ENCODE measurements at places on chromosomes 1 and 21. TPM values are rescaled to one million over a fixed set of nuclear protein-coding genes. Genes with fewer than 3 reads are reported as not detected.

GRCh38 chr1:205324781-205325180 is 3.2 kb upstream of the NUAK2 start:
- peaks cover 3% of the 10 kb centered on the region for H3K4me1 ChIP-seq
- DNase-seq, result no peak
- H3K36me3 ChIP-seq, result peaks cover 13% of the 10 kb centered on the region

FCRL4 gene
- total RNA-seq, result not detected

LCE1D gene
- total RNA-seq, result not detected

- DNase-seq, result no peak
- H3K4me3 ChIP-seq, result no peak overlapping the region
- H3K4me1 ChIP-seq, result no peaks in the 10 kb centered on the region
- no peak overlapping the region for H3K27ac ChIP-seq
- H3K36me3 ChIP-seq, result no peaks in the 10 kb centered on the region
Measured at GRCh38 chr1:24959623-24959975, 29.5 kb upstream of the RUNX3 start.

- H3K27ac ChIP-seq, result no peak overlapping the region
- no peaks in the 10 kb centered on the region for H3K4me1 ChIP-seq
- no peaks in the 10 kb centered on the region for H3K36me3 ChIP-seq
- H3K4me3 ChIP-seq, result no peak overlapping the region
- DNase-seq, result no peak
Measured at GRCh38 chr1:72567521-72567920, 285.2 kb upstream of the NEGR1 start.

DNA sequence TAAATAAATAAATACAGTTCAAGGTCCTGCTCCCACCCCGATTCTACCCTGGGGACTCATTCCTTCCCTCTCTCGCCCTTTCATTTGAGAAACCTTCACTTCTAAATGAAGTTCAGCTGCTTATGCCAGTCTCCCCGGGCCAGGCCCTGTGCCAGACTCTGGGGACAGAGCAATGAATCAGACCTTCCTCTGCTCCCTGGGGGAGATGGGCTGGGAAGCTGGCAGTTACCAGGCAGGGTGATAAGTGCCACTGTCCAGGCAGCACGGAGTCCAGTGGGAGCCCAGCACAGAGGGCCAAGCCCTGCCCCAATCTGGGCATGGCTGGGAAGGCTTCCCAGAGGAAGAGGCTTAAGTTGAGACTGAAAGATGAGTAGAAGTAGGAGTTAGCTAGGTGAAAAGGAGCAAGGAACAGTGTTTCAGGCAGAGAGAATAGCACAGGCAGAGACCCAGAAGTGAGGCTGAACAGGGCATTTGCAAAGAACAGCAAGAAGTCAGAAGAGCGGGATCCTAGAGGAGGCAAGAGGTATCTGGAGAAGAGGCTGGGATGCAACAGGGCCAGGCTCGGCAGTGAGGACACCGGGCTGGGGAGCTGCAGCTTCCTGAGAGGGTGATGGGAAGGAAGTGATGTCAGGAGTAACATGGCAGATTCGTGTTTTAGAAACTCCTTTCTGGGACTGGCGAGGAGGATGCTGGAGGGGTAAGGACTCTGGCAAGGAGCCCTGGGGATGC is 13.5 kb downstream of the KCNQ4 start:
- no peaks in the 10 kb centered on the region for H3K27me3 ChIP-seq
- H3K27ac ChIP-seq, result no peak overlapping the region
- no peak overlapping the region for H3K4me3 ChIP-seq

DNA sequence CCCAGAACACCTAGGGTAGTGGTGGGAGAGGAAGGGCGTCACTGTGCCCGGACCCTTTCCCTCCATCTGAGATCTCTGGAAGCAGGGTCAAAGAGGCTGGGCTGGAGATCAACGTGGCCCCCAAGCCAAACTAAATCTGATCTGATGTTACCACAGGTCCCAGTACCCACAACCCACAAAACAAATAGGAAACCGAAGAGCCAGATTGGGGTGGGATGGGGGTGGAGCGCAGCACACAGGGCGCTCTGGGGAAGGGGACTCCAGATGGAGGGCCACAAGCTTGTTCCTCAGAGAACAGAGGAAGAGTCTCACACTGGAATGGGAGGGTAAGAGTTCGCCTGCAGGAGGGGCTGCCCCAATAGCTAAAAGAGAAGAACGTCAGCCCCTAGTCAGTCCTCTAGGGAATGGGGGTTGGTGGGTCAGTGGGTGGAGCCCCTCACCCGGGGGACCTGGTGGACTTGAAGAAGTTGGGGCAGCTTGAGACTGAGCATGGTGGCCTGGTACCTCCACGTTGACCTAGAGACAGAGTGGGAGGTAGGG is 1.5 kb downstream of the PAQR6 start:
- no peak overlapping the region for H3K27ac ChIP-seq
- H3K4me1 ChIP-seq, result peaks cover 2% of the 10 kb centered on the region
- no peak overlapping the region for H3K4me3 ChIP-seq
- no peak for DNase-seq
- H3K36me3 ChIP-seq, result peaks cover 22% of the 10 kb centered on the region

DNA sequence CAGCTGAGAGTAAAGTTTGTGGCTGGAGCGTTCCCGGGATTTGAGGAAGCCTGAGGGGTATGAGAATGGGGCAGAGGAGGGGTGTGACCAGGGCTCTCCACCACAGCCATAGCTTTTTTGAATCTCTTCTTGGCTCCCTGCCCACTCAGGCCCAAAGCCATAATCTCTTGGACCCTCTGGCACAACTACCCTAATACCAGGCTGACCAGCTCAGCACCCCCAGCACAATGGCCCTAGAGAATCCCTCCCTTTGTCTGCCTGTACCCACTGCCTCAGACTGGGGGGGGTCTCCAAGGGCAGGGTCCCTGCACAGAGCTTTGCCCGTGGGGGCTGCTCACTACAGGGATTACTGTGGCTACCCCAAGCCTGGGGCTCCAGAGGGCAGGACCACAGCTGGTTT is 7.5 kb downstream of the DENND4B start:
- no peaks in the 10 kb centered on the region for H3K4me1 ChIP-seq
- no peak overlapping the region for H3K27ac ChIP-seq
- no peaks in the 10 kb centered on the region for H3K27me3 ChIP-seq

Data from H9 (cell line).